ENCODE measurements at places on chromosomes 5 and 9.
A peak's percentile ranks its signal among the peaks of the same experiment; 100 is the strongest.

GRCh38 chr5:107874795-107875194 is 204.1 kb upstream of the EFNA5 start:
- ATAC-seq = no peak

DNA sequence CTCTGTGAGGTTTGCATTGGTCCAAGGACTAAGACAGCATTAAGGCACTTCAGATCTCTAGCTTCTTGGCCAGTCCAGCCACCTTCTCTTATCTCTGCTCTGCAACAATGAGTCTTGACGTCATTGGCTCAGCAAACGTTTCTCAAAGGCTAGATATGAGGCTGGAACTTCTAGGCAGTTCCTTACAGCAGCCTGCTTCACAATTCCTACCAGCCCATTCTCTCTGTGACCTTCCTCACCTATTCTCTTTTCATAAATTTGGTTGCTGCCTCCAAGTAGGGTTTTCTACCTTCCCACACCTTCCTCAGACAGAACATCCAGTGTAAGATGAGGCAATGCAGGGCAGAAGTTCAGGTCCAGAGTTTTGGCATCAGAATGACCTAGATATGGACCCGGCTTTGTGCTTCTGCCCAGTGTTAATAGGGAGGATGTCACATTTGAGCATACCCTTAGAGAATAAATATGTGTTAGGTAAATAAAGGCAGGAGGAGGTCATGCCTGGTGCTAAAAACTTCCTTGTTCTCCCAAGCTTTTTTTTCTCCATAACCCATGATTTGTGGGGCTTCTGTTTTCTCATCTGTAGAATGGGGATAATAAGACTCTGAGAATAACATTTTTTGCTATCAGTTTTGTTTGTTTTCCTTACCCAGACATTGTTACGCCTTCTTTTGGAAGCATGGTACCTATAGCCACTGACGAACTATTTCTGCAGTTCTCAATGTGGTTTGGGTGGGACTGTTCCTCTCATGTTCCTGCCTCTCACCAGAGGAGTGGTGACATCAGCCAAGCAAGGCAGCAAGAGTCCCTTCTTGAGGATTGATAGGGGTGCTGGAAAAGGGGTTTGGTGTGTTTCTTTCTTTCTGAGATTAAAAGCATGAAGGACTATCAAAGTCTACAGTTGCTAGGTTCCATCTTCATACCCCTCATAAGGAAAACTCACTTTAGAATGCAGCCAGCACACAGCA is 220.6 kb upstream of the TRIM32 start:
- no peak for ATAC-seq

DNA sequence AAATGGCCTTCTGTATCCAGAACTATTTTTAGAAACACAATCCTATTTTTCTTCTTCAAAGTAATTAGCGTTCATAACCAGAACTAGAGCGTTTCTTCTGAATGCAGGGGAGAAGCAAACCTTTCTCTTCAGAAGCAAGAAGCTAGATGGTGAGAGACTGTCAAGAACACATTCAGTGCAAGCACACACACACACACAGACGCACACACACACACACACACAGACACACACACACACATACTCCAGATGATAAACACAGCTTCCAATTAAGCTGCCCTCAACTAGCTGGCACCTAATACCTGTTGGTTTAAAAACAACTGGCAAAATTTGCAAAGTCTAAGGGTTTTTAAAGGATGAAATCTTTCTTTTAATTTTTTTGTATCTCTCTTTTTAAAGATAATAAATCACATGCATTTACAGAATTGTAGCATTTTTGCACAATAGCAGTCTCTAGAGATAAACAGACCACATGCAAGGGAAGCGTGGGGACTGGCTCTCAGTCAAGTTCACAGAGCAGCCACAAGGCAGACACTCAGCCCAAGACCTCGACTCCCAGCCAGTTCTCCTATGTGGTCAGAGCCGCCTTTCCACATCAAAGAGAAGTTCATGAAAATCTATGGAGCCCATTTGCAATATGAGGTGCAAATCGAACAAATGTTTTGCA is 138.5 kb downstream of the TTLL11 start:
- no peak for ATAC-seq

DNA sequence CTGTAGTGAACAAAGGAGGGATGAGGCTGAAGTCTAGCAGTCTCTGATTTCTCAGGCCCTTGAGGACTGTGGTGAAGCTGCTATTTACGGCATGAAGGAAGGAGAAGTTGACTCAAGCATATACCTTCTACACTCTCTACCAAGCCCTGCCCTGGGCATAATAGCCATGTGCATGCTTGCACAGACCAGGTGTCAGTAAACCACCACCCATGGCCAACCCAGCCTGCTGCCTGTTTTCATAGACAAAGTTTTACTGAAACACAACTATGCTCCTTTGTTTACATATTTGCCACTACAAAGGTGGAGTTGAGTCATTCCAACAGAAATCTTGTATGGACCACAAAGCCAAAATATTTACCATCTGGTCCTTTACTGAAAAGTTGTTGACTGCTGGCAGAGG is 126.9 kb downstream of the PAPPA start:
- no peak for ATAC-seq

DNA sequence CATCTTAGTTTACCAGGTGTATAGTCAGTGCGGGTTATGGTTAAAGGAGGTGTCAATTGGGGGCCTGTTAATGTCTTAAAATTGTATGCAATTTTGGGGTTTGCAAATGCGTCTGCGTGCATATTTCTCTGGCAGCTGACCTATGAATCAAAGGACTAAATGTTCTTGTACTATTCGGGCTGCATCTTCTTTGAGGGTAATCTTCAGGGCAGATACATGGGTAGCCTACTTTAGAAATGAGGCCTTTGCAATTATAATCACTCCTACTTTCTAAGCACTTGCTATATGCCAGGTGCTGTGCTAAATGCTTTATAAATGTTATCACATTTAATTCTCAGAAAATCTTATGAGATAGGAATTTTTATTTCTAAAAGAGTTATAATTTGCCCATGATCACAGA is 58.2 kb downstream of the NDFIP1 start:
- no peak for ATAC-seq

- ATAC-seq = peak; percentile 34
These were observed 146.6 kb downstream of the SEC61B start for GRCh38 chr9:99368341-99369326.

- no peak for ATAC-seq
These were observed 64.4 kb downstream of the GLIS3 start for GRCh38 chr9:4235420-4235819.

GRCh38 chr9:77892955-77893514 is 138.6 kb downstream of the GNAQ start:
- ATAC-seq = no peak

GRCh38 chr9:134276453-134277245 is 49.6 kb upstream of the RXRA start:
- no peak for ATAC-seq

DNA sequence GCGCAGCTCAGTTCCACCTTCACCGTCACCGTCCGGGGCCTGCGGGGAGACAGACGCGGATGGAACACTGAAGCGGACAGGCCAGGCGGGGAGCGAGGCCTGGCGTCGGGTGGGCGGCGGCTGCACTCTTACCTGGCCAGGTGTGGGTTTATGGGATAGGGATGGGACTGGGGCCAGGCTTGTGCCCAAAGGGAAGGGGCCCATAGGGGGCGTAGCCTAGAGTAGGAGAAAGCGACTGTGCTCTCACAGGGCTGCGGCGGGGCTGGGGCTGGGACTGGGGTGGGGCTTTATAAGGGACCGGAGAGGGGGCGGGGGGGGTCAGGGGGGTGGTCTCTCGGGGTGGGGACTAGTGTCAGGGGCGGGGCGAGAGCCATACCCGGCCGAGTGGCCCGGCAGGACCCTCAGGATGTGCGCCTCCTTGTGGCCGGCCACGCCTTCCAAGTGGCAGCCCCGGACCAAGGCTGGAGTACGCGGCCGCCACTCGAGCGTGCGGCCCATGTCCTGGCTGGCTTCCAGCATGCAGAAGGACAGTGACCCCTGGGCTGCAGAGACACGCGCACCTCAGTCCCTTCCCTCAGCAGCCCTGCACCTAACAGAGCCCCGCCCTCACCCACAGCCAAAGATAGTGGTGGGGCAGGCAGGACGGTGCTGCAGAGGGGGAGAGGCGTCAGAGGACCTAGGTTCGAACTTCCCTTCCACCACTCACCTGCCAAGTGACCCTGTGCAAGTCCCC is 22.8 kb downstream of the FPGS start:
- ATAC-seq = peak; percentile 19

DNA sequence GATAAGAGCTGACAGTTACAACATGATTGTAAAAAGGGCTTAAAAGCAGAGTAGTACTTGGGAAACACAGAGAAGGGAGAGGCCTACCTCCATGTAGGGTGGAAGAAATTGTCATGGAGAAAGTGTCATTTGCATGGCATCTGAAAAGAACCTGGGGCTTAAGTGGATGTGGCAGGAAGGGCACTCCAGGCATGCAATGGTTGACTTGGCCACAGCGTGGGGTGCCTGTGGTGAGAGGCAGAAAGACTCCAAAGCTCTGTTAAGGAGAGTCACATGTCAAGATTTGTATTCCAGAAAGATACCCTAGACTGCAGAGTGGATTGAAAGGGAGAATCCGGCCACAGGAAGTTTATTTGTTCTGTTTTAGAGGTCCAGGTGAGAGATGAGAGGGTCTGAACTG is 2.4 kb downstream of the POLR3G start:
- no peak for ATAC-seq

- ATAC-seq = peak; percentile 51
These were observed 62.9 kb downstream of the MLLT3 start for GRCh38 chr9:20559231-20559890.

- no peak for ATAC-seq
These were observed 178.0 kb downstream of the NR3C1 start for GRCh38 chr5:143225511-143225910.

DNA sequence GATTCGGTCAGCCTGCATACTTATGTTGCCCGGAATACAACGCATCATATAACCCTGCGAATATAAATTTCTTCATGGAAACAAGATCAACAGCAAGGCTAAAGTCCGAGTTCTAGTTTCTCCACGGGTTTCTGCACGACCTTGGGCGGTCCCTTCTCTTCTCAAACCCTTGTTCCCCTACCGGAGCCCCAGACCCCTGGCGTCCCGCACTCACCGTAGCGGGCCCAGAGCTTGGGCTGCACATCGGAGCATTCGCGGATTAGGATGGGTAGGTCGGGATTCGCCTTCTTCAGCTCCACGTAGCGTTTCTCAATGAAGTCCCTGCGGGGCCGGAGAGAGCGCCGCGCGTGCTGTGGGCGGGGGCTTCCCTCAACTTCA is 399 bp downstream of the NDUFA2 start:
- ATAC-seq = peak; percentile 18

GRCh38 chr5:120464627-120465435 is 731 bp downstream of the PRR16 start:
- peak; percentile 54 for ATAC-seq

DNA sequence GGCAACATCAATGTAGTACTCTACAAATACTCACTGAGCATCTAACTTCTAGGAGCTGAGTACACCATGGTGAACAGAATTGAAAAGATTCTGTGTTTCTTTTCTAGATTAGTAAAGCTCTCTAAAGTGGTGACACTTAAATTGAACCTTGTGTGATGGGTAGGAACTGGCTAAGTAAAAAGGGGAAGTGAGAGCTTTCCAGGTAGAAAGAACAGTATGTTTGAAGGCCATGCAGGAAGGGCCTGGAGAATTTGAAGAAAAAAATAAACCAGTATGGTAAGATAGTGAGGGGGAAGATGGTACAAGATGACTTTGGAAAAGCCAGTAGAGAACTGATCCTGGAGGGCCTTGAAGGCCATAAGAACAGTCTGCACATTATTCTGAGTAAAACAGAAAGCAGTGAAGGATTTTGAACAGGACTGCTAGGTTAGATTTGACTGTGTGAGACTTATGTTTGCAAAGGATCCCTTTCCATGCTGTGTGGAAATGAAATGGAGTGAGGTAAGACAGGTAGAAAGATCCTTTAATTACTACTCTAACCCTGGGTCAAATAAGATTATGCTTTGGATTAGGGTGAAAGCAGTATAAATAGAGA is 46.7 kb upstream of the UBQLN1 start:
- ATAC-seq = no peak

GRCh38 chr9:106878934-106879333 is 16.0 kb downstream of the ZNF462 start:
- peak; percentile 92 for ATAC-seq

GRCh38 chr5:179317411-179318220 is 27.6 kb downstream of the ADAMTS2 start:
- no peak for ATAC-seq

DNA sequence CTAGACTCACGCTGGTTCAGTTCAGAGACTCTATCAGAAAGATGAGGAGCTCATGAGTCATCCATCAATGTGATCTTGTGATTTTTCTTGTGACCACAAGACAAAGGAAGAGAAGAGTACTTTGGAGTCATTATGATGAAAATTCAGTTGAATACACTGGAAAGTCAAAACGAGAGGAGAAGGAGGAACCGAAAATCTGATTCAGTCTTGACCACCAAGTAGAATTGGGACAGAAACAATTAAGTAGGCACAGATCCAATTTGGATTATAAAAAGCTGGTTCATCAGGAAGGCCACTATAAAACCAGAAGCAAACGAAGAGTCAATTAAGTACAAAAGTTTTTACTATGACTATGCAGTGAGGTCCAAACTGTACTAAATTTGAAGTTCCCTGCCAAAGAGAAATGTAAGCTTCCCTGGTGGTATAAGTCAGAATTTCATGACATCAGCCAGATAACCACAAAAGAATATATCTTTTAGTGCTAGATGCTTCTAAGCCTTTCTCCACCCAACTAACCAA is 90.9 kb downstream of the THBS4 start:
- ATAC-seq = peak; percentile 46

- ATAC-seq = no peak
These were observed 26.7 kb downstream of the RNF145 start for GRCh38 chr5:159182691-159183090.

DNA sequence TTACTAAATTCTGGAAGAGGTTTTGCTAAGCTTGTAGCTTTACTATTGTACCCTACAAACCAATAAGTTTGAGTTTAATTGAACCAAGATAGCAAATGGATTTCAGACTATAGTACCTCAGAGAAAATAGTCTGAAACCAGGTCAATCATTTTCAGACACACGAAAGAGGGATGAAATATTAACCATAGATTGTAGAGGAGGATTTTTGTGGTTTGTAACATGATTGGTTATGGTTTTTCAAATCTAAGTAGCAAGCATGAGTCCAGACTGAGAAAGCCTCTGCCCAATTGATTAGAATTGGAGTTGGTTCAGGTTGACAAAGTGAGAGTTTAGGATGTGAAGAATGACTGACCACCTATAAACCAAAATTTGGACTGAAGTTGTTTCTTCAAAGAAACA is 562.7 kb upstream of the DMAC1 start:
- no peak for ATAC-seq

- no peak for ATAC-seq
These were observed 26.0 kb downstream of the ZBTB43 start for GRCh38 chr9:126830827-126831226.

DNA sequence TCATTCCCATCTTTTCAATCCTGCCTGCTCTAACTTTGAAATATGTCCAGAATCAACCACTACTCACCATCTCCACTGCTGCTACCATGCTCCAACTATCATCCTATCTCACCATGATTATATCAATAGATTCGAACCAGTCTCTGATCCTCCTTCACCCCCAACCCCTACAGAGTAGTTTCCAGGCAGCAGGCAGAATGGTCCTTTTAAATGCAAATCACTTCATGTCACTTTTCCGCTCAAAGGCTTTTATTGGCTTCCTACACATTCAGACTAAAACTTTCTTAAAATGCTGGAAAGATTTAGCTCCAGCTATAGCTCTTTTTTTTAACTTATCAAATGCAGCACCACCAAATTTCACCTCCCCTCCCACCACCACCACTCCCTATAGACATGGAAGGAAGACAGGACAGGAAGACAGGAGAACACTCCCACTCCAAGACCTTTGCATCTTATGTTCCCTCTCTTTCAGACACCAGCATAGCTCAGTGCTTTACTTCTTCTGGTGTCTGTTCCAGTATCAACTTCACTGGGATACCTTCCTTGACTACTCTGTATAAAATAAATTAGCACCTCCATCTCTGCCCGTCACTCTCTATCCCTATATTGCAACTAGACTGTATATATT is 9.9 kb upstream of the PPP2R2B start:
- peak; percentile 10 for ATAC-seq
